Activated CD8-positive, alpha-beta memory T cell treated with anti-CD3 and anti-CD28 coated beads for 48 hours (primary cell): ENCODE measurements at places on chromosomes 1 and 21.

DNA sequence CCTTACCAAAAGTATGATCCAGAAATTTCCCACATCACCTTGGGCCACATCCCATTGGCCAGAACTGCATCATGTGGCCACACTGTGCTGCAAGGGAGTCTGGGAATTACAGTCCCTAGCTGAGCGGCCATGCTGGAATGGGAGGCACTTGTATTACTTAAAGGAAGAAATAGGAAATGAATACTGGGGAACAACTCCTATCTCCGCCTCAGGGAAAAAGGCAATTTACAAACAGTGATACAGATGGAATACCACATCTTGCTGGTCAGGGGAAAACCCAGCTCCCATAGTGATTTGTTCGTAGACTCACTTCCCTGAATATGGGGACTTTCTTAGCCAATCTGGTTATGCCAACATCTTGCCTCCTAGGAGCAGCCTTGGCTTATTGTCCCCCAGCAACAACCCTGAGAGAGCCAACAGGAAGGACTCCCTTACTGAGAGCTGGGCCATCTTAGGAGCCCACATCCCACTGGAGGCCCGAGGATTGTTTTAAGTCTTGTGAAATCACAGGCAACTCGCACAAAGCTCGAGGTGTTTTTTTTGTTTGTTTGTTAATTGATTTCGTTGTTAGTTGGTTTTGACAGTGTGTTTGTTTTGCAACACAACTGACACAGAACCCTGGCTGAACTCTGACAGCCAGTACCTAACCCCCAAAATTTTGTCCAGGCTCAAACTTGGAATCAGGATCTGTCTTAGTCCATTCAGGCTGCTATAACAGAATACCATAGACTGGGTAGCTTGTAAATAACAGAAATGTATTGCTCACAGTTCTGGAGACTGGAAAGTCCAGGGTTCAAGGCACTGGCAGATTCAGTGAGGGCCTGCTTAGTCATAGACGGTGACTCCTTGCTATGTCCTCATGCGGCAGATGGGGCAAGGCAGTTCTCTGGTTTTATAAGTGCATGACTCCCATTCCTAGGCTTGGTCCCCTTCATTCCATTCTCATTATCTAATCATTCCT is 14.9 kb downstream of the CDA start:
- DNase-seq = no peak

GRCh38 chr1:109370712-109371340 is 26.9 kb downstream of the SORT1 start:
- DNase-seq = no peak

- DNase-seq = no peak
Observed at GRCh38 chr1:82141390-82141789, 340.7 kb downstream of the ADGRL2 start.

- DNase-seq = no peak
Observed at GRCh38 chr1:221097479-221098281, 218.4 kb downstream of the HLX start.

- no peak for DNase-seq
Observed at GRCh38 chr21:27060190-27060589, 93.3 kb upstream of the ADAMTS5 start.

- no peak for DNase-seq
Observed at GRCh38 chr1:216535059-216535458, 111.8 kb upstream of the USH2A start.

- no peak for DNase-seq
Observed at GRCh38 chr1:179120736-179121135, 38.9 kb downstream of the TOR3A start.

- no peak for DNase-seq
Observed at GRCh38 chr1:59549066-59549837, 252.4 kb downstream of the FGGY start.

DNA sequence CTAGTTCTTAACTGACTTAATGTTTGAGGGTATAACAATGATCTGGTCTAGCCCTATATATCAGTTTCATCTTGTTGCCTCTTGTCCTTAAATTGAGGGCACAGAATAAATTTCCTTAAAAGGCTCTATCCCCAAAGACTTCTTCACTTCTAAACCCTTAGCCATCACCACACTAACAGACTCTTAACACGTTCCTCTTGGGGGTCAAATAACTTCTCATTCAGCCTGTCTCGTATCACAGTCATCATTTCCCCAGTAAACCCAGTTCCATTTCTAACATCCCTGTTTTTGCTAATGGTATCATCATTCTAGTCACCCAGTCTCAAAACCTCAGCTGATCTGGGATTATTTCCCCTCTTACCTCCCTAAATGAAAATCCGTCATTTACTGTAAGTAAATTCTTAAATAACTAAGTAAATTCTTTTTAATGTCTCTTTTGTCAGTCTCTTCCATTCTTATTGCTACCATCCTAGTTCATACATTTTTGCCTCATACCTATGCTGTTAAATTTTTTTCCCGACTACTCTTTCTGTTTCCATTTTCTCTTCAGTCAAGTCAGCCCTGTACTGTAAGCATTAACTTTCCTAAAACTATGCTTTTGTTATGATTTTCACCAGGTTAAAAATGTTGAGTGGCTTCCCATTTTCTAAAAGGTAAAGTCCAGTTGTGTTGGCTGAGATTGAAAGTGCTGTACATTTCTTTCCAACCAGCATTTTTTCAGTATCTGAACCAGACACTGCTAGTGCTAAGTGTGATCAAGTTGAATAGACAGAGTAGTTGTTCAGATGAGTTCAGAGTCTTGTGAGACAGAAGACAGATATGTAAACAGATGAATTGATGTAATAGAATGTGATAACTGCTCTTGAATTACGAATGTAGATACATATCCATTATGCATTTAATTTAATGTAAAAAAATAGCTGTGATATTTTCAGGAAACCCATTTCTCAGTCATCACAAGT is 6.9 kb downstream of the CTTNBP2NL start:
- DNase-seq = no peak

DNA sequence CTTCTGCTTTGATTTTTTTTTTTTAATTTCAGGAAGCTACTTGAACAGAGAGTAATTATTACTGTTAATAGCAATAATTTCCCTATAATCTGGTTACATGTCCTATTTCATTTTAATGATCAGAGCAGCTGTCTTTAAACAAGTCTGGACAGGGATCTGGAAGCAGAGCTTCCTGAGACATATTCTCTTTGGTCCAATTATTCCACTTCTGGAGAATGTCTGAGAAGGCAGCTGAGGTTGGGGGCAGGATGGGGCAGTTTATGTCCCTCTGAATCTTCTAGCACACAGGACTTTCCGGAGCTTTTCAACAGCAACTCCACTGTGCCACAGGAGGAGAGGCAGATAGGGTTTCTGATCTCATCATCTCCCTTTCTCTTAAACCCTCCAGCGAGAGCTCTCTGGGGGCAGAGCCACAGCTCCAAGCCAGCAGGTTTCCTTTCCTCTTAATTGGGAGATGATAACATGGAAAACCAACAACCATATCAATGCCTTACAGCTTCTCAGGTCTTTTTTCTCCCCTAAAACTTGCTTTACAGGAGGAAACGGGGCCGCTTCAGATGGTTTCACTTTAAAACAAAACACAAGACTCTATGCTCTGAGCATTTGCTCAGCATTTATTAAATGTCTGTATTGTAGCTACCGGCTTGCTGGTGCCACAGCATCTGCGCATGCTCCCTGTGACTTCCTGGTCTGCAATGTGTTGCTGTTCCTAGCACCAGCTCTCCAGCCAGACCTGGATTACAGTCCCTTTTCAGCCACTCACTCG is 425.7 kb upstream of the USP24 start:
- DNase-seq = no peak

DNA sequence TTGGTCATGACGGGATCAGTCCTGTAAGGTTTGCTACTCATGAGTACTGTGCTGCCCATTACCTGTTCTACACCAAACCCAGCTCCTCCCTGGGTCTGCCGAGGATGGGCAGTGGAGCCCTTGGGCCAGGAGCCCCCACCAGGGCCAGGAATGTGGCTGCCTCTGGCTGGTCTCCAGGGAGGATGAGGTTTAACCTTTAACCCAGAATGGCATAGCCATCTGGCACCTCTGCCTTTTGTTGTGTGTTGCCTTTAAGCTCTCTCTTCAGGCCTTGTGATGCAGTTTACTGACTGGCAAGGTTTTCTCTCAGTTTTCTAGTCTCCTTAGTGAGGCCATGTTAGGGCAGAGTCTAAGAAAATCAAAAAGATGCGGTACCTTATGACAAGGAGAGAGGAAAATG is 38.6 kb downstream of the SIPA1L2 start:
- DNase-seq = no peak

GRCh38 chr21:40013001-40013735 is 145.9 kb downstream of the PCP4 start:
- no peak for DNase-seq

DNA sequence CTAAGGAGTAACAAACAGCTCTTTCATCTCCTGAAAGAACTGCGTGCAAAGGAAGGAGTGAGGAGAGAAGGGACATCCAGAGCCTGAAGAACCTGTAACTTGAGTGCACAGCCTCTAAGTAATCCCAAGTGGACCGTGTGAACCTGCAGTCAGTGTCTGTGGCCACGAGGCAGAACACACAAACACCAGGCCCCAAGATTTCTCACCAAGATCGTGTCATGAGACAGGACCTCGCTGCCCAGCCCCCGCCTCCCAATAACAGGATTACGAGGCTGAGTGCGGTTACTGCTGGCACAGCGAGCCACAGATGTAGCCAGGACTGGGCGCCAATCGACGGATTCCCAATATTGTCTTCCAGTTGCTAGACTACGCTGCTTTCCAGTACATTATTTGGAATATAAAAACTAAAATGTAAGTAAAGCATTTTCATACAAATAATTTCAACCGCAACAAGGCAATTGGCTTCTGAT is 101.3 kb upstream of the SLC25A33 start:
- no peak for DNase-seq

- DNase-seq = no peak
Observed at GRCh38 chr1:39733161-39733560, 5.5 kb upstream of the PPIE start.

- no peak for DNase-seq
Observed at GRCh38 chr1:93602101-93602500, 79.5 kb downstream of the BCAR3 start.

DNA sequence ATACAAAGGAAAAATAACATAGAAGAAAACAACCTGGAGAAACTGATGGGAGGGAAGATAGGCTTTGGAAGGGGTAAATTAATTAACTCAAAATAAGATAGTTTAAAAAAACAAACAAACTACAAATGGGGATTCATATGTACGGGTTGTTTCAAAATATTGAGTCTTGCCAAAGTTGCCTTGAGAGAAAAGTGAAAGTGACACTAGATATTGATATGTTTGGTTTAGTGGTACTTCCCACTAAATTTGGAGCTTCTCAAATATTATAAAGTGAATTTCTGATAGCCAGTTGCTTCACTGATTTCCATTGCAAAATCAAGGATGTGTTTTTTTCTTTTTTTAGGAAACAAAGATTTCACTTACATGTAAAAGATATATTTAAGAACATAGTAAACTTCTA is 149.5 kb upstream of the RUNX1 start:
- DNase-seq = no peak

DNA sequence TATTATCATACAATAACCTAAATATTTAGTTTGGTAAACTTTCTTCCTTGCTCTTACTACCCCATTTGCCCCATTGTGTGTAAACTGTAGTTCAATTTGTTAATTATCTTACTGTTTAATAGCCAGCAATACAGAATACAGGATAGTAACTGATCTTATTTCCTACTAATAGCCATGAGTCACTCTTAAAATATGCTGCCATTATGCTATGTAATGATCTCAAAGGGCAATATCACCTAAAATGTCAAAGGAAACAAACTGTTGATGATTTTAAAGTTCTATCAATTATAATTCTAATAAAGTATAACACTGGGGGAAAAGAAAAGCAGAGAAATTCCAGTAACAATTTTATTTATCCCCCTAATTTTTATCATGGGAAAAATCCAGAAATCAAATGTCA is 4.3 kb downstream of the SLC30A1 start:
- no peak for DNase-seq

GRCh38 chr1:64184003-64184440 is 19.4 kb upstream of the UBE2U start:
- DNase-seq = no peak

DNA sequence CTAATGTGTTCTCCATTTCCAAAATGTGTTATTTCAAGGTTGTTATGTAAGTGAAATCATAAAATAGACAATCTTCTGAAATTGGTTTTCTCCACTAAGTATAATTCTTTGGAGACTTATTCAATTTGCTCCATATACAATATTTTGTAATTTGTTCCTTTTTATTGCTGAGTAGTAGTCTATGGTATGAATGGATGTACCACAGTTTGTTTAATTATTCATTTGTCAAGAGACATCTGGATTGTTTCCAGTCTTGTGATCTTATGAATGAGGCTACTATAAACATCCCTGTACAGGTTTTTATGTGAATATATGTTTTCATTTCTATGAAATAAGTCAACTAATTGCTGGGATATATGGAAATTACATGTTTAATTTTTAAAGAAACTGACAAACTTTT is 652.6 kb upstream of the PLXNA2 start:
- DNase-seq = no peak

DNA sequence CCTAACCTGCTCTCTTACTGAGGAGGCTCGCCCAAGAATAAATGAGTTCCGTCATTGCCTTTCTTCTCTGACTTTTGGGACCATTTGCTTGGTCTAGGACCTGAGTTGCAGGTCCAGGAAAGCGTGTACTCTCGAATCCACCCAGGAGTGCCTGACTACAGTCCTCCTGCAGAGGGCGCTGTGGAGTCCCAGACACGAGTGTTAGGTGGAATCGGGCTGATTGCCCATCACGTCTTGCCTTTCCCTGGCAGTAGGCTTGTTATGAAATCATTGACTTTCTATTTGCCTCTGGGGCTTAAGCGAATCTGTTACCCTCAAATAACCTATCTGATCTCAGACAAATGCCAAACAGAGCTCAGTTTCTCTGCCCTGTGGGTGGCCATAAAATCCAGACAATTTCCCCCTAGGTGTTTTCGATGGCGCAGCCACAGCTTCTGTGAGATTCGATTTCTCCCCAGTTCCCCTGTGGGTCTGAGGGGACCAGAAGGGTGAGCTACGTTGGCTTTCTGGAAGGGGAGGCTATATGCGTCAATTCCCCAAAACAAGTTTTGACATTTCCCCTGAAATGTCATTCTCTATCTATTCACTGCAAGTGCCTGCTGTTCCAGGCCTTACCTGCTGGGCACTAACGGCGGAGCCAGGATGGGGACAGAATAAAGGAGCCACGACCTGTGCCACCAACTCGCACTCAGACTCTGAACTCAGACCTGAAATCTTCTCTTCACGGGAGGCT is at the start of gene IL20:
Gene IL20, plus strand, starts transcription at position 685 of the 733 bp plus-strand sequence. CDS start 230 bp downstream, outside the sequence.
- DNase-seq = peak; percentile 43

GRCh38 chr1:3575993-3576392 is 35.3 kb downstream of the MEGF6 start:
- no peak for DNase-seq

GRCh38 chr21:29654855-29655254 is 284.9 kb downstream of the GRIK1 start:
- no peak for DNase-seq
